ENCODE measurements at places on chromosomes 11 and 22.
A peak's percentile ranks its signal among the peaks of the same experiment; 100 is the strongest.

DNA sequence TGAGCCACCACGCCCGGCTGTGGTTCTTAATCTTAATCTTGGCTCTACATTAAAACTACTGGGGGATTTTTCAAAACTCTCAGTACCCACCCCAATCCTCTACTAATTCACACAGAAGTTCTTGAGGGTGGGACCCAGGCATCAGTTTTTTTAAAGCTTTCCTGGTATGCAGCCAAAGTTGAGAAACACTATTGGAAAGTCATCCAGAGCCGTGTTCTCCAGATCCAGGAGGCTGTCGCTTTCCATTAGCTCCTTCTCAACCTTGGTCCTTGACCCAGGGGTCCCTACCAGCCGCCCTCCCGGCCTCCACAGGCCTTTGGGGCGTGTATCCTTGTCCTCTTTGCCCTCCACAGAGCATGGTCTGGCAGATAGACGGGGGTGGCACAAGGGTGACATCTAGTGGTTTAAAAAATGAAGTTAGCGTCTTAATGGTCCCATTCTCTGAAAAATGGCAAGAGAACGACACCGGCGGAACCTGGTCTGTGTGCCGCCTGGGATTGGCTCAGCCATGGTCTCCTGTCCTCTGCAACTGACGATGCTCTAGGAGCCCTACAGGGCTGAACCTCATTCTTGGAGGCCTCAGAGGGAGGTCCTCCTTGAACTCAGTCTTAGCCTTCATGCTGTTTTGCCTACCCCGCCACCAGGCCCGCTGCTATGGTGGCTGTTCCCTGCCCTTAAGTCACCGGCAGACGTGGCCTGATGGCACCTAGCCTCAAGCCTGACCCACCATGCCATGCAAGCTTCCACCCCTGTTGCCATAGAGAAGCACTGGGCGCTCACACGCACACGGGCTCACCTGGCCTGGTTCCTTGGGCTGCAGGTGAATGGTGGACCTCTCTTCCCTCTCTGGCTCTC lies 152.0 kb upstream of the SYN3 start:
- DNase-seq: peak; percentile 27

DNA sequence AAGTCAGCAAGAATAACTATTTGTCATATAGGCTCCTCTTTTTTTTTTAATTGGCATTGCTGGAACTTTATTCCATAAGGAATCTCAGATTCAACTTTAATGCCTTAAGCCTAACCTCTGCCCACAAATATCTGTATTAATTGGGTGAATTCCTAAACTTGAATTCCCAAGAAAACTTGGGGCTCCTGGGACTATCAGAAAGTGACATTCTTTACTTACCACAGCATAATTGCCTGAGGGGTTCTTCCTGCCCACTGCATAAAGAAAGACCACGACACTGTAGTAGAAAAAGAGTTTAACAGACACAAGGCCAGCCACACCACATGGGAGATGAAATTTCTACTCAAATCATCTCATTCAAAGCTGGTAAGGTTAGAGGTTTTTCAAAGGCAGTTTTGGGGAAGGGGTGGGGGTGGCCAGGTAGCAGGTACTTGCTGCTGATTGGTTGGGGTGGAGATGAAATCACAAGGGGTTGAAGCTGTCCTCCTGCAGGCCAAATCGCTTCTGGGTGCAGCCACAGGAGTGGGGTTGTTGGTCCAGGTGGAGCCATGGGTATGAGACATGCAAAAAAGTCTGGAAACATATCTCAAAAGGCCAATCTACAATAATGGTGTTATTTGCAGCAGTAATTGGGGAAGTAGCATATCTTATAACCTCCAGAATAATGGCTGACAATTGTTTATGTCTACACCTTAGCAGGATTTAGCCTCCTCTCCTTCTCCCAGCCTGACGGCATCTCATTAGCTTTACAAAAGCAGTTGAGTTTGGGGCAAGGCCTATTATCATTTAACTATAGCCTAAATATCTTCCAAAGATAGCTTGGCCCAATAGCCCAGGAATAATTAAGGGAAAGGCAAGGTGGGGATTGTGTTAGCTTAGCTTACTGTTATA lies 4.8 kb upstream of the NLRP10 start:
- DNase-seq: no peak

DNA sequence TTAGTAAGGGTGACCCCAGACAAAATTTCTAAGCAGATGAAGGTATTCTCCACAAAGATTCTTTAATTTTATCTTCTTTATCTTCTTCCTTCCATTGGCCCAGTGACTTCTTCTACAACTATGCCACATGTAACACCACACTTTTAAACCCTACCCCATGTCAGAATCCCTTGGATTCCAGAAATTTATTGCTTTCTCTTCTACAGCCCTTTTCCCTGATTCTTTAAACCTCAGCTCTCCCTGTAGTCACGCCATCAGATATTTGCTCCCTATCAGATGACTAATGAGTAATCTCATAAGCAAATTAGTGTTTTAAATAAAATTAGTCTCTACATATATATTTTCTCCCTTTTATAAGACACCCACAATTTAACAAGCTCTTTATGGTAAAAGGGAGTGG lies 423.4 kb upstream of the CHORDC1 start:
- DNase-seq: no peak

DNA sequence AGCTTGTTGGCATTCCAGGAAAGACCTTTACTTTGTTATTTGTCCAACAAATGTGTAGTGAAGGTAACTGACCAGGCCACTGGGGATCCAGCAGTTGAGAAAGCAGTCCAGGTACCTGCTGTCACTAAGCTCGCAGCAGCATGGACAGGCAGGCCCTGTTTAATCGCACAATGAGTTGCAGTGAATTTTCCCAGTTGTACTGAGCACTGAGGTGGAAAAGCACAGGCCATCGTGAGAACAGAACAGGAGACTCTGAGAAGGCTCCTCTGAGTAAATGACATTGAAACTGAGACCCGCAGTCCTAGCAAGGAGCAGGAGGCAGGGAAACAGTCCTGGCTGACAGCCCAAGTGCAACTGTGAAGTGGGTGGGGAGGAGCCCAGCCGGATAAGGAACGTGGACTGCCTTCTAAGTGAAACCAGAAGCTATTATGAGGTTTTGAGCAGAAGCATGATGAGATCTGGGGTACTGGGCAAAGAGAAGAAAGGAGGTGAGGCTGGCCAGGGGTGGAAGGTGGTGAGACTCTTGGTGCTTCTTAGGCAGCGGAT lies 39.8 kb upstream of the CDON start:
- DNase-seq: no peak

GRCh38 chr22:46854125-46854870 lies 91.8 kb downstream of the TBC1D22A start:
- no peak for DNase-seq

DNA sequence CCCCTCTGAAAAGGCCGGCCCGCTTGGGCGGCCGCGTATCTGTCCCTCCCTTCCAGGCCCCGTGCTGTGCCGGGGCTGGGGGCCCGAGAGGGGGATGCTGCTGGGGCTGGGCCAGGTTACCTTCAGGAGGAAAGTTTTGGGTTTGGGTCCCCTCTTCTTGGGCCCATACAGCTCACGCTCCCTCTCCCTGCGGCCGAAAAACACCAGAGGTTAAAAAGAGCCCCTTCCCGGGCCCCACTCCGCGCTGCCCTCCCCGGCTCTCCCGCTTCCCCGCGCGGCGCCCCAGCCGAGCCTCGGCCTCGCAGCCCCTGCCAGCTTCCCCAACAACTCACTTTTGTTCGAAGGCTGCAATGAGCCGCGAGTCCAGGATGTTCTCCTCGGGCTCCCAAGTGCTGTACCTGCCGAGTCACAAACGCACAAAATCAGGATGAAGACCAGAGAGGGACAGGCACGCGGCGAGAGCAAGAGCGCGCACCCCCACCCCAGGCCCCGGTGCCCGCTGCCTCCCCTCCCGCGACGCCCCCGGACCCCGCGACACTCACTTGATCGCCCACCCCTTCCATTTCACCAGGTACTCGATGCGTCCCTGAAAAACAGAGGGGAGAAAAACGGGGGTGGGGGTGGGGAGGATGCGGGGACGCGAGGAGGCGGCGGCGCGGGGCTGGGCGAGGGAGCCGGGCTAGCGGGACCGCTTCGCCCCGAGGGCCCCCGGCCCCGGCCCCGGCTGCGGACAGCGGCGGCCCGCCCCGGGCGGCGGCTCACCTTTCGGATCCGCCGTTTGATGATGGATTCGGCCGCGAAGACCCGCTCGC lies 450 bp downstream of the CBX6 start:
- peak; percentile 47 for DNase-seq

DNA sequence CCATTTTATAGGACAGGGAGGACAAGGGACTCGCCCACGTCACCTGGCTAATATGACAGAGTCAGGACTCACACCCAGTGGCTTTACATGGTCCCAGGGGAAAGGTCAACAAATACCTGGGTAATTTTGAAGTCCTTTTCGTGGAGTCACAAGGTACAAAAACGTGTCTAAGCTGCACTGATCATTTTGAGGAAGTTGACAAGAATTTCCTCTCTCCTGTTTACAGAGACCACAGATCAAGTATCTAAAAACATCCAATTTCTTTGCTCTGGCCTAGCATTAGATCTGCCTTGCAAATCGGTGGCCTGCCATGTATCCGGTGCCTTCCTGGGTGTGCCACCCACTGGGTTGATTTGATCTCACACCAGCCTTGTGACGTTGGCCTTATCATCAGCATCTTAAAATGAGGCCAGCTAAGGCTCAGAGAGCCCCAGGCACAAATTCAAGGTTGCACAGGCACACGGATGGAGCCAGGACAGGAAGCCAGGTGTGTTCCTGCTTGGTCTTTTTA lies 17.6 kb downstream of the GDPD5 start:
- peak; percentile 57 for DNase-seq

GRCh38 chr11:104968355-104968855 lies at the start of gene CASP4:
Gene CASP4, minus strand, starts transcription at chr11:104968574. Its CDS starts 49 bp downstream, at chr11:104968525.
- peak; percentile 21 for DNase-seq

DNA sequence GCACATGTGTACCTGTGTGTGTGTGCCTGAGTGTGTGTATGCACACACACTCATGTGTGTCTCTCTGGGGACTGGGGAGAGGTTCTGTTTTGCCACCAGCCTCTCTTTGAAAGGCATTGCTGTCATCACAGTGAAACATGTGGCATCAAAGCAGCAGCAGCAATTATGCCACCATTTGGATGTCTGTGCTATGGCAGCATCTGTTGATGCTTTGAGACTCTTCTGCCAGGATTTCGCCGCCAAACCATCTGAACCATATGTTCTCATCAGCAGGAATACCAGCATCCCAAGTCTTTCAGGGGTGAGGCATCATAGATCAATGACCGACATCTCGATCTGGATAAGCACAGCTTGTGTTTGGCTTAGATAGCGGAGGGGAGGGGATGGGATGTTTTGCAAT lies 168.6 kb downstream of the FAT3 start:
- DNase-seq: no peak

DNA sequence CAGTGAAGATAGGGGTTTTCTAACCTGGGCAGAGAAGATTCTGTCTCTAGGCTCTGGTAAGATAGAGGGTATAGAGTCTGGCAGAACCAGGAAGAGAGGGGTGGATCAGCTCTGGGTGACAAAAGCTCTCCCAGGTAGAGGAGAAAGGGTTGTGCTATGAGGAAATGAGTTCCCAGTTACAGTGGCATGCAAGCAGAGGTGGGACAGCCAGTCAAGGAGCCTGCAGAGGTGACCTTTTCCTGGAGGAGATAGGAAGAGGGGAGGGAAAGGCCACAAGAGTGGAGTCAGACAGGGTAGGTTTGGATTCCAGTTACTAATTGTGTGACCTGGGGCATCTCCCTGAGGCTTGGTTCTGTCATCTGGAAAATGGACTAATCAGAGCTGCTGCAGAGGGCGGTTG lies 3.4 kb upstream of the CAPN5 start:
- no peak for DNase-seq

DNA sequence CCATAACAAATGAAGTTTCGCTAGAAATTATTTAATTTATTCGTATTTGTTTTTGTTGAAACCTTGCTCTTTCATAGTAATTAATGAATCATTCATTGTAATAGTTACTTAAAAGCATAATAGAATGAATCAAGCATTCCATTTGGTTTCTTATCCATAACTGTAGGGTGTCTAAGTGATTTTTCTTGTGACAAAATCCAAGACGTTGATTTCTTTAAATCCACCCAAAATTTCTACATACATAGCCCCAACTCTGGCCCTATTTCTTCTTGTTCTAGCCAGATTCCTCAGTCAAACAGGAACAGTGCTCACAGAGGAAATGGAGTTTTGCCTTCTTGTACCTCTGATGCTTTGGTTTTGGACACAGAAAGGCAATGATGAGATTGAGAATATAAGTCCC lies 25.5 kb downstream of the UBASH3B start:
- DNase-seq: no peak

- no peak for DNase-seq
Observed at GRCh38 chr11:12636871-12637410, 37.3 kb upstream of the TEAD1 start.

DNA sequence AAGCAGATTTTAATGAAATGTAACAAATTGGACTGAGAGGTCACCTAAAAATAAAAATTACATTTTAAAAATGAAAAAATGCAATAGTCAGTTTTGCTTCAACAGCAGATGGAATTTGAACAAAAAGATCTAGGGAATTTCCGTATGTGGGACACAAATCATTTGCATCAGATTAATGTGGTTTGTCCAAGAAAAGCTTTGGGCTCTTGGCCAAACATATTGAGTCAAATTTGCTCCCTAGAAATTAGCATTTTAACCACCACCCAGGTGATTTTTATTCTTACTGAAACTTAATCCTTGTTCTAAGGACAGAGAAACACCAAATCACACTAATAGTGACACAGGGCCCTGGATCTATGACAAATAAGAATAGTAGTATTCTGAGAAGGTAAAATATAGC lies 1477.8 kb downstream of the FAM181B start:
- DNase-seq: no peak

GRCh38 chr11:72079819-72080325 lies 470 bp downstream of the NUMA1 start:
- no peak for DNase-seq

- peak; percentile 64 for DNase-seq
Observed at GRCh38 chr22:20750461-20751184, 23.3 kb upstream of the SERPIND1 start.

DNA sequence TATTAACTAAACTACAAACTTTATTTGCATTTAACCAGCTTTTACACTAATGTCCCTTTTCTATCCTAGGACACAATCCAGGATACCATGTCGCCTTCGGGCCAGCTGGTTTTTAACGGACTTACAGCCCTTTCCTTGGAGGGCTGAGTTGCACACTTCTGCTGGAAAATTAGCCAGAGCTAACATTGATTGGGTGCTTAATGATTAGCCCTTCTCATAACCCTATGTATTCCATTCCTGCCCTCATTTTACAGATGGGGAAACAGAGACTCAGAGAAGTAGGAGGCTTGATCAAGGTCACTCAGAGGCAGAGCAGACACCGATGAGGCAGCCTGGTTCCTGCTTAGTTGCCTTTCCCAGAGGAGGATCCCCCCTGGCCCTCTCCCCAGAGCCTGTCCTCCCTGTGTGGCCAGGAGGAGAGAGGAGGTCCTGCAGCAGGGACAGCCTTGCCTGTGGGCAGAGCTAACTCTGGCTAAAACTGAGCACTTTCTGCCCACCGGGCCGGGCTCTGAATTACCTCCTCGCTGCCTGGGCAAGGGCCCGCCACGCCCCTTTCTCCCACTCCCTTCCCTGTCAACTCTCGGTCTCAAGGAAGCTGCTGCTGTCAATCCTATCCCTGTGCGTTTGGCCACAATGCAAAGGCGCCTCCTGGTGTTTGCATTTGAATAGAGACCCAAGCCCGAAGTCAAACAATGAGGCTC lies 59.6 kb upstream of the PAX6 start:
- peak; percentile 51 for DNase-seq

Measured in activated naive CD4-positive, alpha-beta T cell treated with anti-CD3 and anti-CD28 coated beads for 36 hours (primary cell).